ENCODE measurements at places on chromosomes 3 and 15. TPM values are rescaled to one million over a fixed set of nuclear protein-coding genes. Genes with fewer than 3 reads are reported as not detected.

DNA sequence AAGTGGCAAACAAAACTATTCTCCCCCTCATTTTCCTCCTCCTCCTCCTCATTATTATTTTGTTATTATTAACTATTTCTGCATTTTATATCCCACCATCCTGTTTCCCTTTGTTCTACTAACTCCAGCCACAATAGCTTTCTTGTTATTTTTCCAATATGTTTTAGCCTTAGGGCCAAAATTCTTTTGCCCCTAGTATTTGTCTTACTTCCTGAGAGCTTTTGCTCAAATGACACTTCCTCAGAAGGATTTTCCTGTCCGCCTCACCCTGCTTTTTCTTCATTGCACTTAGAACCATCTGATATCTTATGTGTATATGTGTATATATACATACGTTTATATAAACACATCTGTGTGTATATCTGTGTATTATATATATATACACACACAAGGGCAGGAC, 32.7 kb upstream of the NUDT16 start:
- no peak for DNase-seq

GRCh38 chr3:120284747-120285507, at the start of gene GPR156:
TSS of gene GPR156 (minus strand) at chr3:120285222. CDS start at chr3:120244098, 41,124 bp downstream.
- DNase-seq, result no peak

DNA sequence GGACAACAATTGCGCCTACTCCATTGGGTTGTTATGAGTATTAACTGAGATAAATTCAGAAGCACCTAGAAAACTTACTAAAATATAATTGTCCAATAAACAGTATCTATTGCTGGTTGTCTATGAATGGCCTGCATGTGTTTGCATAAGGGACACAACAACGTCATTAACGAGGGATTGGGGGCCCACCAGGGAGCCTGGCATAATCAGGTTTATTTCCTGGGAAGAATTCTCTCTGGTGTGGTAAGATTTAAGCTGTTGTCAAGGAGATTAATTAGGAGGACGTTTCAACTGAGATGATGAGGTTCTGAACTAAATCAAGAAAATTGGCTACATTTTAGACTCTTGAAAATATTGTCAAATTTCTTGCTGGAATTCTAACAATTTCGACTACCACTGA, 176.1 kb upstream of the CDIN1 start:
- DNase-seq, result no peak

DNA sequence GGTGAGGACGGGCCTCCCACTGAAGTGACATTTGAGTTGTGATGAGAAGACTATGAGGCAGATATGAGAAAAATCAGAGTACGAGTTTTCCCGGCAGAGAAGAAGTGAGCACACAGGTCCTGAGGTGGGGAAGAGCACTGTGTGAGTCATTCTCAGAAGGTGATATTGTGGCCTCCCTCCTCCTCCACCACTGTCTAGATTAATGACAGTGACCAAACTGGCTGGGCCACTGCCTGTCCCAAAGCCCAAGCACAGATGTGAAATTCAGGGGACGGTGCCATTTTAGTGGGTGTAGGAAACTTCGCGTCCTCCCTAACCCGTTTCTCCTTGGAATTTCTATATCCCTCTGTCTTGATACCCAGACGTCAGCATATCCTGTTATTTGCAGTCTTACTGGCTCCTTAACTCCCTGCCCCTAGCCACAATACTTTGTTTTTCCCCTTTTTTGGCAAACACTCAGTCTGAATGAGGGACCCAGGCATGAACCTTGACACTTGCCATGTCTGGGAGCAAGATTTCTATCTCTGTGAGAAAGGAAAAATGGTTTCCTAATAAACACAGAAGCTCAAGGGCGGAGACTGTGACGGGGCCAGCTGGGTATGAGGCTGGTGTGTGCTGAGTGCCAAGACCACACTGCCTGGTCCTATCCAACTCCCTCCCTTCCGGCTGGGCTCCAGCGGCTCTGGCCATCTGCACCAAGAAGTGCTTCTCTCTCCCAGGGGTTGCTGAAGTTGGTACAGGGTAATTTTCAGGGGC, 15.2 kb downstream of the PRICKLE2 start:
- DNase-seq, result peak; percentile 65

GCSAM gene
- not detected for total RNA-seq

DLG1 gene
- total RNA-seq, result 41.4 TPM
